Iris pigment epithelial cell (primary cell): ENCODE measurements at places on chromosomes 3 and 15.

DNA sequence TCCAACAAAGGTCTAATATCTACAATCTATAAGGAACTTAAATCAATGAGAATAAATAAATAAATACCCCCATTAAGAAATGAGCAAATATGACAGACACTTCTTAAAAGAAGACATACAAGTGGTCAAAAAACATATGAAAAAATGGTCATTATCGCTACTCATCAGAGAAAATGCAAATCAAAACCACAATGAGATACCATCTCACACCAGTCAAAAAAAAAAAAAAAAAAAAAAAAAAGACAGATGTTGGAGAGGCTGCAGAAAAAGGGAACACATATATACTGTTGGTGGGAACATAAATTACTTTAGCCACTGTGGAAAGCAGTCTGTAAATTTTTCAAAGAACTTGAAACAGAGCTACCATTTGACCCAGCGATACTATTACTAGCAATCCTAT, 31.6 kb upstream of the OR5H6 start:
- no peak for DNase-seq

- no peak for DNase-seq
Observed at GRCh38 chr3:166456286-166456685, 619.1 kb upstream of the BCHE start.

GRCh38 chr3:127762077-127762786, 60.1 kb downstream of the MGLL start:
- DNase-seq = no peak

DNA sequence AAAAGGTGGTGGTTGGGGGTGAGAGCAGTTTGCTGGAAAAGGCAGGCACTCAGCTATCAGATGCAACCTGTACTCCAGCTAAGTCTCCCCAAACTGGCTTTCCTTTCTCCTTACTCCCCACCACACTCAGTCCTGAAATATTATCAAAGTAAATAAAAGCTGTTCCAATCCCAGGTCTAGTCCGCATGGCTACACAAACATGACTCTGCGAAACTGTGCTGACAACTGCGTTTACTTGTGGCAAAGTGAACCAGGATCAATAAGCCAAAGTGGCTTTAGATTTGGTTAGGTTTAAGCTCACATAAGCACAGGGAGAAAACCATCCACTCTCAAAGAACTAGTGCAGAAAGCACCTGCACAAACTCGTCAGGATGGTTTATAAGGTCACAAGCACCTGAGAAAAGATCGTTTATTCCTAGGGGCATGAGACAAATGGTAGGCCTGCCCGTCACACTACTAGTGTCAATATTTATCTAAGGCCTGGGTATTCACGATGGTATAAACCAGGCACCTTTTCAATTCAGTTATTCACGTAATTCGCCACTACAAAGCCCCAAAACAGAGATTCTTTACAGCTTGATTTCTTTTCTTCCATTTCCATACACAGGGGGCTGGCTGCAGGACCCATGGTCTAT, 25.3 kb downstream of the LRIG1 start:
- DNase-seq = no peak

GRCh38 chr3:42277676-42278075, 11.7 kb upstream of the CCK start:
- no peak for DNase-seq
